ENCODE measurements at places on chromosomes 12 and 14.

GRCh38 chr14:94522115-94522724 lies 13.0 kb upstream of the SERPINA12 start:
- DNase-seq, result no peak

- no peak for DNase-seq
Observed at GRCh38 chr14:40133463-40133862, 701.2 kb upstream of the FBXO33 start.

DNA sequence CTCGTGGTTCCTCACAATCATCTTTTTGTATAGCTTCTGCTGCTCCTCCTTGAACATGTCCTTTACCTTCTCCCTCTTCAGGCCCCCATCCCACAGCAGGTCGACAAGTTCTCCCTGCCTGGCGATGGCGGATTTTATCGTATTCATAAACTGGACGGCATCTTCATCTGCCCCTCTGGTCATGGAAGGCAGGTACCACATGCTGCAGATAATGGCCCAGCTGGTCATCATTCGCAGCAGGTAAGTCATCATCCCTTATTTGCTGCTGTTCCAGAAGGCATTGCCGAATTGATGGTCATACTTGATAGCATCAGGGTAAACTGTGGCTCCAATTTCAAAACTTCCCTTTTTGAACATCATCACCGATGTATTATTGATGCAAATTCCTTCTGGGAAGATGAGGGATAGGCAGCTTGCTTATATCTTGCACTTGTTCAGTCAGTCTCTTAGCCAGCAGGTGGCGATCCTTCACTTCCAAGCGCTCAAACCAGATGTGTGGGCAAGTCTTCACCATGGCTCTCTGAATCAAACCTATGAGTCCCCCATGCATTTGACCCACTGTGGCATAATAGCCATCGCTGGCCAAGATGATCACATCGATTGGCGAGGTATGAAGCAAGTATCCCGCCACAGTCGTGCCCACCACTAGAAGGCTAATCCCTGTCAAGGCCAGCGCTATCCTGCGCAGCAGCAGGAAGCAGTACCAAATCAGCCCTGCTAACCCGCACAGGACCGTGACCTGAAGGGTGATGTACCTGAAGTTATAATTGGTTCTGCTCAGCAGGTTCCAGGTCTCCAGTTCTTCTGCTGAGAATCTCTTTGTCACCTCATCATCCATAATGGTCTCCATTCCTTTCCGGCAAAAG lies 381.5 kb upstream of the STXBP6 start:
- DNase-seq, result peak; percentile 42

DNA sequence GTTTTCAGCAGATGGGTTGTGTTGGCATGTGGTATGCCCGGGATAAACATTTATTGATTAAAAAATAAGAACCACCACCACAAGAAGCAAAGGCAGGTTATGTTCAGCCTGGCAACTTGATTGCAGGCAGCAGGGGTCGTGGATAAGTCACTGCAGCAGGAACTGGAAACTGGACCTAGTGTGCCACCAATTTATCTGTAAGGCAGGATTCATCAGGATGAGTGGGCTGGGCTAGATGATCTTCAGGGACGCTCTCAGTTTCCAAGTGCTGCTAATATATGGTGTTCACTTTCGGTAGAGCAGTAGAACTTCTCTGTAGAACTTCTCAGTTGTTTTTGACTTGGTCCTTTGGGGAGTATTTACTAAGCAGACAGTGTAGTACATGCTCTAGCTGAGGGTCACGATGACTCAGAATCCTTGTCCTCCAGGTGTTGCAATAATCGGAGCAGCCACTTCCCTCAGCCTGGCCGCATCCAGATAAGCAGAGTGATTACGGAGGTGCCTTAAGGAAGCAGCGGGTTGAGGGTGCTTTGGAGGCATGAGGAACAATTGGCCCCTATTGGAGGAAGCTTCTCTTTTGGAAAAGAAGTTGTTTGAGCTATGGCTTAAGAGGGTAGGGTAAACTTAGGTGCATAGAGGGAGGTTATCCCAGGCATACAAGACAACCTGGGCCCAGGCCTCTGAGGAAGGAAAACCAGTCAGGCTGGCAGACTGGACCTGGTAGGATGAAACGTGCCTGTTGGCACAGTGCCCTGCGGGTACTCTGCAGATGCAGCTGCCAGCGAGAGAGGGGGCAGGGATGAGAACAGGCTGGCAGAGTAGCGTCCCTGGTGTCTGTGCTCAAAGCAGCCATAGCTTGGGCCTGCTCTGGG lies 104.0 kb downstream of the GPR135 start:
- DNase-seq, result peak; percentile 92

DNA sequence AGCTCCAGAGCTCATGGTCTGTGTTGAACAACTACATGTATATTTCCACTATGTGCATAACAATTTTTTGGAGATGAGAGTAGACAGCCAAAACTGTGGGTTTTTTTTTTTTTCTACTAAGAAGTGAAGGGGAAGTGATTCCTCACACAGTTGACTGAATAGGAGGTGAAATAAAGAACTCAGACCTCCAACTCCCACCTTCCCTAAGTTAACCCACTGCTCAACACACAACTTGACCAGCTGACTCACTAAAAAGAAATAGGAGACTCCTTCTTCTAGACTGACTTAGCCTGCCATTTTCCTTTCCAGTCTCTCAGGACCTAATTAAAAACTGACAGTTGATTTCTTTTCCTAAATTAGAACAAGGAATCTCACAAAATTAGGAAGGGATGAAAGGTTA lies 1.7 kb downstream of the M6PR start:
- no peak for DNase-seq

GRCh38 chr12:49871263-49871561 lies 28.3 kb upstream of the BCDIN3D start:
- DNase-seq, result peak; percentile 63

DNA sequence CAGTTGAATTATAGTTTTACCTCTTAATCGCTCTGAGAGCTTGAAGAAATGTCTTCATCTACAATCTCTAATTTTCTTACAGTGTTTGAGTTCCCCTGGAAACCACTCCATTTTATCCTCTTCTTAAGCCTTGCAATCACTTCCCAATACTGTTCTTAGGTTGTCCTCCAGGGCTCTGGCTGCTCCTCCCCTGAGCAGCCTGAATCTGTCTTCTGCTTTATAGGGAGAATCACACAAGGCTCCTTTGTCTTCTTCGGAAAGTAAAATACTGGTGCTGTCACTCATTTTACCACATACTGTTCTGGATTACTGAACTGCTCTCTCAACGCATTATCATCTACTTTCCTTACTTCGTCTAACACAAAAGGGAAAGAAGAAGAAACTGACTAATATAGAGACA lies 133.7 kb downstream of the MDGA2 start:
- DNase-seq, result peak; percentile 49

DNA sequence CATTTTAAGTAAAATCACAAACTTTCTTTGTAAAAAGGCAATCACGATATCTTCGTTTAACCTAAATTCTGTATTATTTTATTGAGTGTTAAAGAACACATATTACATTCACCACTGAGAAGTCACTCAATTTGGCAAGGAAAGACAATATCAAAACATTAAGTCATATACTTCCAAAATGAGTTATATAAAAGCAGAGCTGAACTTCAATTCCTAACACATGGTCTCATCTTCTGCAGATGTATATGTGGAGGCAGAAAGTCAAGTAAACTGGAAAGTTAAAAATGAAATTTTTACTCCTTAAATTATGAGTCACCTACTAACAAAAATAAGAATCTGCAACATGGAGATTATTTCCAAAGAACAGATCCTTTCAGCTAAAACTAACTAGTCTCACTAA lies 28.7 kb downstream of the BMAL2 start:
- DNase-seq, result no peak

DNA sequence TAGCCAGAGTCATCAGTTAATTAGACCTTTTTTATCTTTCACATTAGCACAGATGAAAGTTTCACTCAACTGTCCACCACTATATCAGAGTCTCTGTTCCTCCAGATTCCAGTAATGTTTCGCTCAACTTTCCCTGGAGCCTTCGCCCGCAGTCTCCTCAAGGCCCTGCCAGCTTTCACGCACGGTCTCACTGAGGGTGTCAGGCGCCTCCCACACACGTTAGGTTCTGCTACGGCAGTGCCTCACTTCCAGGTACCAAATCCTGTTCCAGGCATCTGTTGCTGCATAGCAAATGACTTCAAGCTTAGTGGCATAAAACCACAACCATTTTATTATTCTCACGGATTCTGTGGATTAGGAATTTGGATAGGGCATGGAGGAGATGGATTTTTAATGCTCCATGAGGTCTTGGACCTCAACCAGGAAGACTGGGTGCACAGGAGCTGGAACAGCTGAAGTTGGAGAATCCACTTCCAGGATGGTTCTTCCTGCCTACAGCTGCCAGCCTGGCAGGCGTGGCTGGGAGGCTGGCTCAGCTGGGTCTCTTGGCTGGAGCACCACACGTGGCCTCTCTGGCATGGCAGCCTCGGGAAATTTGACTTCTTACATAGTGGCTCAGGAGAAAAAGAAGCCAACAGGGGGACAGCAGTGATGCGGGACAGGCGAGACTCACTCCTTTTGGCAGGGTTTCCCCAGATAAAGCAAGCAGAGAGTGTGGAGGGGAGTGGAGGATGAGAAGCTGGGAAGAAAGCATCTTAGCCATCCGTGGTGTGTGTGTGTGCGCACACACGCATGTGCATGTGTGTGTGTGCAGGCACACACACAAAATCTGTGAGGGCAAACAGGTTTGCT lies 21.3 kb upstream of the BCDIN3D start:
- DNase-seq, result peak; percentile 73

- DNase-seq, result peak; percentile 87
Observed at GRCh38 chr14:47675466-47676314, at the start of gene MDGA2. Gene MDGA2, minus strand, starts transcription at chr14:47675605.

- no peak for DNase-seq
Observed at GRCh38 chr12:48106681-48107613, 1.1 kb upstream of the SENP1 start.

GRCh38 chr12:102956738-102957327 lies 641 bp upstream of the ASCL1 start:
- DNase-seq, result peak; percentile 69

- DNase-seq, result no peak
Observed at GRCh38 chr12:13576935-13577500, 380.5 kb downstream of the EMP1 start.

GRCh38 chr12:111178181-111179081 lies 190.5 kb downstream of the PHETA1 start:
- peak; percentile 16 for DNase-seq

GRCh38 chr12:53005215-53005985 lies 856 bp upstream of the EIF4B start:
- DNase-seq, result peak; percentile 69

GRCh38 chr12:101859664-101860607 lies 17.4 kb upstream of the DRAM1 start:
- DNase-seq, result no peak

- no peak for DNase-seq
Observed at GRCh38 chr14:23240661-23241060, 2.9 kb downstream of the RNF212B start.

- DNase-seq, result peak; percentile 98
Observed at GRCh38 chr12:71947645-71948105, 9.0 kb downstream of the TPH2 start.

- no peak for DNase-seq
Observed at GRCh38 chr12:53980104-53980801, 4.7 kb upstream of the HOXC10 start.

DNA sequence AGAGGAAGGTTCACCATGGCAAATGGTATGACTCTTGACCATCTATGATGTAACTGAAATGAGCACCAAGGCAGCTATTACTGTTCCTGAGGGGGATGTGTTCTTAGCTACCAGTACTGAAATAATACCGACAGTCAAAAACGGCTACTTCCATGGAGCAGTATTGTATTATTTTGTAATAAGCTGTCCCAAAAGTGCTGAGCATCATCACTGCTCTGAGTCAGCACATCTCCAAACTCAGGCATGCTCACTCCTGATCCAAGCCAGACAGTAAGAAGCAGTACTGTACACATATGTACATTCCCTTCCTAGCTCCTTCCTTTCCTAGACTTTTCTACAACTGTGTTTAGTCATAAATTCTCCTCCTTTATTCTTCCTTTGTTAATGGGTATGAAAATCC lies 8.6 kb downstream of the VTI1B start:
- no peak for DNase-seq

All from NCI-H69 (cell line).